ENCODE measurements at places on chromosomes 2 and 18.

GRCh38 chr18:74579496-74580065 lies 18.1 kb upstream of the ZNF407 start:
- DNase-seq: no peak

DNA sequence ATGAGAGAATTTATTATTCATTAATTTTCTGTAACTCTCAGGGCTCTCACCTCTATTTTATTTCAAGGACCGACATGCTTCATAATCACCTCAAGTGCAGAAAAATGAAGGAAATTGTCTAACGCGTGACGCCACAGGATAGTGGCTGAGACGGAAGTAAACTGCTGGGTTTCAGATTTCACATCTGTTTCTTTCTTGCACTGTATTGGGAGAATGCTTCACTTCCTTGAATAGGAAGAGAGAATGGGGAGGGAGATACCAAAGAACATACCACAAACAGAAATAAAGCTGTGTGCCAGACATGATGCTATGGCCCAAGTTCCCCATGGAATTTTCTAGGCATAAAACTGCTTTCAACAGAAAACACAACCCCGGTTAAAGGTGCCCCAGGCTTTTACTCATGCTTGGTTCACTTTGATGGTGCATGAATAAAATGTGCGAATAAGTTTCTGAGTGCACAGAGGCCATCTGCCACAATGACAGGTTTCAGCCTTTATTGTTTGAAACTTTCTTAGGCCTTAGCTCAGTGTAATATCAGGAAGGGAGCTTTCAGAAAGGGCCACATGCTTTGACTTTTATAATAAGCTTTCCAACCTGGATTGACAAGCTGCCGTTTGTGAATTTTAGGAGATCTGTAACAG lies 1116.4 kb downstream of the SOCS6 start:
- DNase-seq: no peak

GRCh38 chr2:150610670-150611279 lies 123.3 kb upstream of the RND3 start:
- DNase-seq: no peak

GRCh38 chr18:23958036-23958435 lies 56.5 kb upstream of the TTC39C start:
- DNase-seq: no peak

GRCh38 chr2:197055045-197055444 lies 128.5 kb upstream of the PGAP1 start:
- no peak for DNase-seq

DNA sequence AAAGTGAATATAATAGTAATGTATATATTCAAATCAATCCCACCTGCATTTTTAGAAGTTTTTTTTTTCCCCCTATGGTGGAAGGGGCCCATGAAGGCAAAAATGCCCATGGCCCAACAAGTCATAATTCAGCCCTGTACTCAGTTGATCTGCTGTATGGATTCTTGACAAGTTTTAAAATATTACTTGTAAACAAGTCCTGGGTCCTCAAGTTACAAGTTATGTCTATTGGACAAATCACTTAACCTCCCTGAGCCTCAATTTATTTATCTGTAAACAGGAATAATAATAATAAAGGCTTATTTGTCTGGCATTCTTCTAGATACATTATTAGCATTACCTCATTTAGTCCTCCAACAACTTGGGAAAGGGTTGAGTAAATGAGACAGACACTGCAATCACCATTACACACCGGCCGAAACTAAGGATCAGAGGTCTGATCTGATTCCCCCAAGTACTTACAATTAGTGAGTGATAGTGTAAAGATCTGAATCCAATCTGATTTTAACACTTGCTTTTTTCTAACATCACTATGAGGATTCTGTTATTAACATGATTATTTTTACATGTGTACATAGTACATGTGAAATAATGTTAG lies 66.1 kb downstream of the PDE1A start:
- DNase-seq: no peak

DNA sequence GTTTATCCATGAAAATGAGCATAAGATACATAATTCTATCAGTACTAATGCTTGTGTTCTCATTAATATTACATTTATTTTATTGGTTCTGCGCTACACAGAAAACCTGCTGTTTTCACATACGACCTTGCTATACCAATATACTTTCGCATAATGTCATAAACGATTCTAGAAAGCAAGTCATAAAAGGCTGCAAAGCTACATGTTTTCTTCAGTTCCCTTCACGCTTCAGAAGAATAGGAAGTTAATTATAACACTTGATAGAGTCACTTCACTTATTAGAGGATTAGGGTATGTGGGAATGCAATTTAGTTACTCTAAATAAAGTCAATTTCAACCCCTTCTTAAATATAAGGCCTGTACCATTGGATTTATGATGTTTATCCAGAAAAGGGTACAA lies 29.0 kb downstream of the PSME4 start:
- no peak for DNase-seq

DNA sequence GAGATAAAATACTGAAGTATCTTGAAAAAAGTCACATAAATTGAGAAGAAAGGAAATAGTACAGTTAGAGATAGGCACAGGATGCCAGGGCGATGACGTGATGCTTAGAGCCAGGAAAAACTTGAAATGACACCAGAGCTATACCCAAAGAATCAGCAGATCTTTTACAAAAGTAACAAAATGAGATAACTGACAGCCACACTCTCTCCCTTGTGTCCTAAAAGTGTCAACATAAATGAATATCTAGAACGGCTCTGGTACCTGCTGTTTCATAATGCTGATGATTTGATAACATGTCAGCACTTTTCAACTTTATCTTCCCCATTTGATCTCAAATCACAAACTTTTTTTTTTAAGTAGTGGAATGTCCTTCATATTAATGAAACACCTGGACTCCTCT lies 45.6 kb upstream of the ZC3H15 start:
- no peak for DNase-seq

- no peak for DNase-seq
Observed at GRCh38 chr2:171406044-171406443, 27.7 kb downstream of the METTL8 start.

GRCh38 chr2:223886726-223887125 lies 49.3 kb upstream of the AP1S3 start:
- no peak for DNase-seq

- DNase-seq: no peak
Observed at GRCh38 chr18:23953984-23954383, 60.6 kb upstream of the TTC39C start.

DNA sequence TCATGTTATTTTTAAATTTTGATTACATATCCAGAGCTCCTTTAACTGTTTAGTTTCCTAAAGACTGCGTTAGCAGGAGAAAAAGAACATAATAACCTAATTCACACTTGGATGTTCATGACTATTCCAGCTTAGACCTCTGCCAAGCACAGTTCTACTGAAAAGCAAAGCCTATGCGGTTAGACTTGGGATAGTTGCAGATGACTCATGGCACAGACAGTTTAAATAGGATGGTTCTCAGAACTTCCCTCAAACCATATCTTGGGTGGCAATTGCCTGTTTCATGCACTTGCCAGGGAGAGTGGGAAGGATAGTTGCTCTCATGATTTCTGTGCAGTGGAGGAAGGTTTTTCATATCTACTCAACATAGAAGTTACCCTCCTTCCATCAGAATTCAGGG lies 149.7 kb upstream of the KLHL29 start:
- DNase-seq: no peak

GRCh38 chr18:10418836-10419235 lies 35.6 kb upstream of the APCDD1 start:
- DNase-seq: no peak

DNA sequence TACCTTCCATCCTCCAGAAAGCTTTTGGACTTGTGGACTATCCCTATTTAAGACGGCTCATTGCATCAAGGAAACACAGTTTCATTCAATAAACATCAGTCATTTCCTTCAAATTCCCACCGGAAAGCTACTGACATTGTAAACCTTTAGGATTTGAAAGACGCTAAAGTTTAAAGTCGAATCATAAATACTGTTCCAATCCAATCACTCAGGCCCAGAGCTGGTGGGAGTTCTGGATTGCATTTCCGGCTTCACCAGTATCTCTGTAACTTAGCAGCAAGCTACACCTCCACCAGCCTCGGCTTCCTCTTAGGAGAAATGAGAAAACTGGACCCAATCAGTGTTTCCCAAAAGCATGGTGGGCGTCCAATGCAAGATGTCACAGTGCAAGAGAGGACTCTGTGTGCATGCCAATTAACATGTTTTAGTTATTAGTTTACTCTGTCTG lies 1.6 kb downstream of the WDFY1 start:
- no peak for DNase-seq

GRCh38 chr2:60746318-60746717 lies 9.8 kb upstream of the PAPOLG start:
- no peak for DNase-seq
